Ammon's horn (tissue), 1 donor: ENCODE measurements at places on chromosomes 12 and 14.

DNA sequence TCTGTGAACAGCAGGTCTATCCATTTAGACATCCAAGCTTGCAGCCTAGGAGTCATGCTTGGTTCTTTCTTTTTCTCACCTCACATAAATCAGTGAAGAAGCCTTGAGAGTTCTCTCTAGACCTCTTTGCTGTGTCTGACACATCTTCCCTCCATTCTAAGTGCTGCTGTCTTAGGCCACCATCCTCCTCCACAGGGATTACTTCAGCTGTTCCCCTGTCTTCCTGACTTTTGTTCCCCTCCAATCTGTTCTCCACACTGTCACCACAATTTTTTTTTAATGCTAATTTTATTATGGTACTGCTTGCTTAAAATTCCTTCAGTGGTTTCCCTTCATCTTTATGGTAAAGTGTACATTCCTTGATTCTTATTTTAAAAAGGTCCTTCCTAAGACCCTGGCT lies 71.8 kb downstream of the DERA start:
- no peak for DNase-seq

DNA sequence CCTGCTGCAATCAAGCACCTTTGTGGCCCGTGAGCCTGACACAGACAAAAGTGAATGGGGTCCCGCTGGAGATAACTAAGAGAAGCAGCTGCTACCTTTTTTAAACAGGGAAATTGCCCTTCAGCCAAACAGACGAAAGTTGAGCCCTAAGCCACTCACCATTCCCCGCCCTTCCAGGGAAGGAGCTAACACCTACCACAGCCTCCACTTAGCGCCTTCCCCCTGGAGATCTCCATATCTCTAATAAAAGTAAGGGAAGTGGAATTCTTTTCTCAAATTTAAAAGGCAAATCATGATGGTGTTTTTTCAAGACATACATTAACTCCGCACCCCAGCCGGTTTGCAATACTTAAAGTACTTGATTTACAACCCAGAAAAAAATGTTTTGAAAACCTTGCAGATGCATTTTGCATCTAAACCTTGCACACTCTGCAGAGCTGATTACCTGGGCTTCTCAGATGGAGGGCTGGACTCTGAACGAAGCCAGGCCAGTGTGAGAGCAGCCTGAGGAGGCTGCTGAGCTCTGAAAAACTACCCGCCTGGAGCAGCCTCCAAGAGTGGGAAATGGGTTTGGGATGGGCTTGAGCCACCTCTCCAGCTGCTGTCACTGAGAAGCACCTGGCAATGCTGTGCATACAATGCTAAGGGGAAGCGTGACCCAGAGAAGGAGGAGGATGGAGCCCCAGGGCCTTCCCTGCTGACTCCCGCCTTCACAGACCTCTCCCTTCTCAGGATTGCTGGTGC lies 10.0 kb downstream of the NUAK1 start:
- no peak for DNase-seq

GRCh38 chr14:68039593-68039992 lies 220.0 kb downstream of the RAD51B start:
- DNase-seq, result no peak

- DNase-seq, result no peak
These were observed 124.7 kb downstream of the GARIN6 start for GRCh38 chr12:99772274-99772673.

GRCh38 chr12:110123919-110124268 lies 263 bp upstream of the IFT81 start:
- no peak for DNase-seq

- no peak for DNase-seq
These were observed 2.2 kb downstream of the CLEC14A start for GRCh38 chr14:38253676-38254075.

DNA sequence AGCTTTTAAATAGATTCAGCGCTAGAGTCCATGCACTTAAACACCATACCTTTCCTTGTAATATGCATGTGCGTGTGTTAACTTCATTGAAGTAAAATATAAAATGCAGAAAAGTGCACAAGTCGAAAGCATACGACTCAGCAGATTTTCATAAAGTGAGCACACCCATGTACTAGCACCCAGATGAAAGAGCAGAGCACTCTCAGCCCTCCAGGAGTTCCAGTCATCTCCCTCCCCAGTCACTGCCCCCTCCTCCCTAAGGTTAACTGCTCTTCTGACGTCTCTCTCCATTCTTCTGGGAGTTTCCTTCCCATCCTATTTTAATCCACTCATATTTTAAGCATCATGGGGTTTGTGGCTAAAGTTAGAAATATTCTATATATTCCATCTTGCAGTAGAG lies 20.2 kb downstream of the RDH12 start:
- DNase-seq, result no peak

GRCh38 chr14:77547512-77548180 lies 49.0 kb upstream of the ISM2 start:
- DNase-seq, result no peak
